Midbrain (tissue), 1 donor: ENCODE measurements at places on chromosomes 16 and 17.

DNA sequence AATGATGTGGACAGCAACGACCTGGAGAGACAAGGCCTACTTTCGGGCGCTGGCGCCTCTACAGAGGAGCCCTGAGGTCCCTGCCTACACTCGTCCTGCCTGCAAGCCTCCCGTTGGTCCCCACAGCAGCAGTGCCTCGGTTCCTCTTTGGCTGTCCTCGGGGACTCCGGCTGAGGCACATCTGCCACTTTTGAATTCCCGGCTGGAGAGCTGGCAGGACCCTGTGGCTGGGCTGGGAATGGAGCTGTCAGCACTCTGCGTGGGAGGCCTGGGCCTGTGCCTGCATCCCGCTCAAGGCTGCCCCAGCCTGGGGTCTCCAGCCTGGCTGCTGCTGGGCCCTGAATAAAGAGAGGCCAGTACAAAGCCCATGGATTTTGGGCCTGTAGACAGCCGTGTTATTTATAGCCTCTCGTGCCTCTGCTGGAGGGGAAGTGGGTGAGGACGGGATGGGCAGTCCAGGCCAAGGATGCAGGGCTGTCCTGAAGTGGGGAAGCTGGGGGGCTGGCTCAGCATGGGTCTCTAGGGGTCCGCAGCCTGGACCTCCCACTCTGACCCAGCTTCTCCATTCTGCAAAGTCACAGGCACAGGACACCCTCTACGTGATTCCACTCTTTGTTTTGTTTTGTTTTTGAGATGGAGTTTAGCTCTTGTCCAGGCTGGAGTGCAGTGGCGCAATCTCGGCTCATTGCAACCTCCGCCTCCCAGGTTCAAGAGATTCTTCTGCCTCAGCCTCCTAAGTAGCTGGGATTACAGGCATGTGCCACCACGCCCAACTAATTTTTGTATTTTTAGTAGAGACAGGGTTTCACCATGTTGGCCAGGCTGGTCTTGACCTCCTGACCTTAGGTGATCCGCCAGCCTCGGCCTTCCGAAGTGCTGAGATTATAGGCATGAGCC is 10.6 kb upstream of the SPNS2 start:
- DNase-seq = no peak

- no peak for DNase-seq
Observed at GRCh38 chr16:5030251-5030870, 3.4 kb downstream of the NAGPA start.

DNA sequence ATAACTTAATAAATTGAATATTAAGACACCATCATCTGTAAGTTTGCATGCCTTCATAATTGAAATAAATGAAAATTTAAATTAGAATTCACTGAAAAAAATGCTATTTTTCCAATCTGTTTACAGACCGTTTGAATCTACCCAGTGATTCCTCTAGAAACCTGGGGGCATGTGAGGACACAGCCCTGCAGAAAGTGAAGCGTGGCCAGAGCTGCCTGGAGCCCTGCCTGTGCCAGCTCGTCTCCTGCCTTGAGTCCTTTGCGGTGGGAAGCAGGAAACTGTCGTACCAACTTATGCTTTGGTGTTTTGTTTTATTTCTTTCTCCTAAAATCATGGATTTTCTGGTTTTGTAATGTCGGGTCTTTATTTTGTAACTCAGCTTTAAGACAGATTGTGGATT is 67.8 kb upstream of the FA2H start:
- peak; percentile 3 for DNase-seq

- DNase-seq = no peak
Observed at GRCh38 chr17:50884439-50885311, 18.5 kb upstream of the TOB1 start.

- no peak for DNase-seq
Observed at GRCh38 chr16:47150067-47150466, 6.3 kb upstream of the NETO2 start.

GRCh38 chr16:7382521-7382920 is 49.9 kb downstream of the RBFOX1 start:
- no peak for DNase-seq

DNA sequence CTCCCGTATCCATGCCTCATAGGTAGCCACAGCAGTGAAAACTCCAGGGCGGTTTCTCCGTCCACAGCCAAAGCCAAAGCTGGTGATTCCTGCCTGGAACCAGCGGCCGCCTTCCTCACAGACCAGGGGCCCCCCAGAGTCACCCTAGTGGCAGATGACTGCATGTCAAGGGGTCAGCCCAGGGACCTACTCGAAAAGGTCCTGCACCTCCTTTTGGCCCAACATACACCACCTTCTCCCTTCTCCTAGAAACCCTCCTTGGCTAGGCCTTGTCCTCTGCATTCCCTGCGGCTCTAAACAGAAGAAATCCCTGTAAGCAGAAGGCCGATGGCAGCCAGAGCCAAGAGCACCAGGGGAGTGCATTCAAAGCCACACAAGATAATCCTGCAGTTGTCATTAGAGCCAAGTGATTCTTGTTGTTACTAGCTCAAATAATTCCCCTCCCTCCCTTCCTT is 6.1 kb downstream of the PRSS36 start:
- no peak for DNase-seq

GRCh38 chr16:87740909-87741424 is 24.8 kb downstream of the KLHDC4 start:
- DNase-seq = peak; percentile 87

DNA sequence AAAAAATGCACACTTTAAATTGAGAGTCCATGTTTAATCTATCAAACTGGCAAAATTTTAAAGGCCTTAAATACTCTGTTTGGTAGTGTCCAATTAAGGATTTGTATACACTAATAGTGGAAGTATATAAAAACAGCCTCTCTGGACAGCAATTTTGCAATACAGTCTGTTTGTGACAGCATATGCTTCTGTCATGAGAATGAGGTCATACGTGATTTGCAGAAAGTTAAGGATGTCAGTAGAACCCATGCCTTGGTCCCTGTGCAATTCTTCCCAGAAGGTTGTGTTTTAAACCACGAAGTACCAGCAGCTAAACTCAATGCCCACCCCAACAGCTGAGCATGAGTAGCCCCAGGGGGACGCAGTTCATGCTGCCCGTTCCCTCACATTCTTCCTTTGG is 78.4 kb downstream of the AIPL1 start:
- DNase-seq = no peak

GRCh38 chr16:1906846-1907165 is 11.4 kb downstream of the HS3ST6 start:
- no peak for DNase-seq

GRCh38 chr17:1764284-1764683 is 2.4 kb downstream of the SERPINF1 start:
- peak; percentile 29 for DNase-seq

GRCh38 chr17:13995856-13996271 is 73.4 kb upstream of the COX10 start:
- no peak for DNase-seq

GRCh38 chr17:32654324-32654723 is 167.5 kb downstream of the CDK5R1 start:
- DNase-seq = no peak

DNA sequence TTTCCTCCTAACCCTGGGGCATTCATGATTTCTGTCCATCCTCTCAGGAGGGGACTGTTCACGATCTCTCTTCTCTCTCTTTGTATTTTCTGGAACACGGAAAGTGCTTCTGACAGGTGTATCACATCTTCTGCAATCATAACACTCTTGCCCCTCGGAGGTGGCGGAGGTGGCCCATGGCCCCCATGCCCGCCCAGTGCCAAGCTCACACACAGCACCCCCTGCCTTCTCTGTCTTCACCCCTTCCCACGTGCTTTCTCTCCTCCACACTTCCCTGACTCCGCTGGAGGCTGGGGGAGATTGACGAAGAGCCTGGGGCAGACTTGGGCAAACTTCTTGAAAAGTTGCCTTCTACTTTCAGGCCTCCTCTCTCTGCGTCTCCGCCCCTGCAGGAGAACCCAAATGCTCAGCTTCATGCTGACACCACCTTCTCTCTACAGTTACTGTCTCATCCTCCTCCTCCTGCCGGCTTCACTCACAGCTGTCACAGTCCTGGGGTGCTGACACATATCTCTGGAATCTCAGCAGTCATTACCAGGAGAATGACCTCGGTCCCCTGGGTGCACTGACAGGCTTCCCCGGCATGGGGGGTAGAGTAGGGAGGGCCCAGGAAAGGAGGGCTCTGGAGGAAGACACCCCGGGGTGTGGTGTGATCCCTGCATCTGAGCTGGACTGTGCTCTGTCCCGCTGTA is 127.1 kb downstream of the ENGASE start:
- no peak for DNase-seq

DNA sequence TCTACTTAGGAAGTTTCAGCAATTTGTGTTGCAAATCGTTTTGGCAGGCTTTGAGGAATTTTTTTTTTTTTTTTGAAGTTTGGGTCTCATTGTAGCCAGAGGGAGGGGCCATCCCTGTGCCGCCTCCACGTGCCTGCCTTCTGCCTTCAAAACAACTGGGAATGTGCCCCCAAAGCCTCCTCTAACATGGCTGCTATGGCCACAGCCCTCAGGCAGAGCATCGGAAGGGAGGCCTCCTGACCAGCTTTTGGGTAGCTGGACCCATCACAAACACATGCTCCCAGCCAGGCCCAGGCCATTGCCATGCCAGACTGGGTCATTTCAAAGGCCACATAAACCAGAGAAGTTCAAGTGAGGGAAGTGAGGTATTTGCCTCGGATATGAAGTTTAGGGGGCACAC is 21.5 kb downstream of the C16orf82 start:
- DNase-seq = no peak

DNA sequence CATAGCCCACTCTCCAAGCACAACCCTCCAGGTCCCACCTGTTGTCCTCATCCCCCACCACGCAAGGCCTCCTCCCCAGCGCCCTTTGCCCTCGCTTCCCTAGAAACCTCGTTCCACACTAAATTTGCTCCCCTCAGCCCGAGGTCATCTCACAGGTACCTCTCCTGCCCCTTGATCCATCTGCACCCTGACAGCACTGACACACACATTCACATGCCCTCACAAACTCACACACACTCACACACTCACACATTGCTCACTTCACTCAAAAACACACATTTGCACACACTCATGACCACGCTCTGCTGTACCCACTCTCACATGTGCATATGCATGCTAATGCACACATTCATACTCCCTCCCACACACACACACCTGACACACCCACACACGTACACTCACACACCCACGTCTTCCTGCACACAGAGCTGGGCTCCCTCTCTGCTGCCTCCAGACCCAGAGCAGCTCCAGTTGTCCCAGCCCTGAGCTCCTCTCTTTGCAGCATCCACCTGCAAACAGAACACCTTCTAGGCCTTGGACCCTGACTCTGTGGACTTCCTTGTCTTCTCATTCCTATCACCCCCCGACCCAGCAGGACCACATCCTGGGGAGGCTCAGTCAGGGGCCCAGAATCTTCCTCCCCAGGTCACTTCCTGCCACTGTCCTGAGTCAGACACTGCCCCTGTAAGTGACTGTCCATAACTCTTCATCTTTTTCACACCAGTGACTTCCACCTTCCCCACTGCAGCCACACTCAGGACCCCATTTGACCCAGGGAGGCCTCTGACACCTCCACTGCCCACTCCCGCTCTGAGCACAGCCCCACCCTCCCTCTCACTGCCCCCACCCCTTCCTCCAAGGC is 4.9 kb downstream of the ASGR2 start:
- DNase-seq = no peak

GRCh38 chr17:50541402-50541715 is 5.6 kb upstream of the SPATA20 start:
- DNase-seq = no peak

DNA sequence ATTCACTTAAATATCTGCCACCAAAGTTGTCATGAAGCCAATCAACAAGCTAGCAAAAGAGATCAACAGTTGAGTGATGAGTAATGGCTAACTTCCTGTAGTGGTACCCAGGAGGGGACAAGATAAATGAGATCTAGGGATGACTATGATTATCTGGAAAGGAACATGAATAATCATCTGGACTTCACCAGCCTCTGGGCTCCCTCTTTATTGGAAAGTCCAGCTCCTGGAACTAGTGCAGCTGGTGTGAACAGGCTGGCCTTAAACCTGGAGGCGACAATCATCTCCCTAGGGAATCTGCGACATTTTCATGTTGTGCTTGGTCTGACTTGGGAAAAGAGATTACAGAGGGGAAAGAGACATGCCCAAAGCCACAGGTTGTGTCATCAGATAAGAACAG is 518.6 kb downstream of the GRIN2A start:
- DNase-seq = no peak

DNA sequence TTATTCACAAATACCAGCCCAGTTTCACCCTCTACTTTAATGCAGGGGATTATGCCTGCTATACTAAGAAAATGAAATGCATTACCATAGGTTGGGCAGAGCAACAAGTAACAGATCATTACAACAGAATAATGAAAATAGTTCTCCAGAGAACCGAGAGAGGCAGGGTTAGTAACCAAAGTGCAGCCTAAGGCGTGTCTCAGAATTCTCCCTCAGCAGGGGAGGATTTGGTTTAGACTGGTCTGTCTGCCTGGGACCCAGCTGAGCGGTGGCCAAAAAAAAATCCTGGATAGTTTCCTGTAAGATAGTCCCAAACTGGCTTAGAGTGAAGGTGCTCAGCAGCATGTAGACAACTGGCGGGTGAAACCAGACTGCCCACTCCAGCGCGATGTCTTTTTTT is 30.8 kb upstream of the ADCY7 start:
- DNase-seq = no peak

DNA sequence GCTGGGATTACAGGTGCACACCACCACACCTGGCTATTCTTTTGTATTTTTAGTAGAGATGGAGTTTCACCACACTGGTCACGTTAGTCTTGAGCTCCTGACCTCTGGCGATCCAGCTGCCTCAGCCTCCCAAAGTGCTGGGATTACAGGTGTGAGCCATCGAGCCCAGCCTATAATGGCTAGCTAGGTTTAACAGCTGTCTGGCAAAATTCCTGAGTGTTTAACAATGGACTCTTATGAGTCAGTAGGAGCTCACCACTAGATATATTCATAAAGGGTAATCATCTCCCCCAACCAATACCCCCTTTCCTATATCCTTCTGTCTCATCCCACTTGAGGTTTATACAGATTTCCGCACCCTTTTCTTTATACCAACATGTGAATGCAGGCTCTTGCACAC is 91.5 kb upstream of the CDH13 start:
- DNase-seq = no peak

GRCh38 chr16:50534958-50535357 is 13.2 kb upstream of the NKD1 start:
- no peak for DNase-seq

- no peak for DNase-seq
Observed at GRCh38 chr17:45573924-45574770, 83.6 kb upstream of the PLEKHM1 start.
